ENCODE measurements at places on chromosomes 7 and 10.

- no peak for DNase-seq
Measured at GRCh38 chr10:44936314-44936975, 23.2 kb upstream of the RASSF4 start.

DNA sequence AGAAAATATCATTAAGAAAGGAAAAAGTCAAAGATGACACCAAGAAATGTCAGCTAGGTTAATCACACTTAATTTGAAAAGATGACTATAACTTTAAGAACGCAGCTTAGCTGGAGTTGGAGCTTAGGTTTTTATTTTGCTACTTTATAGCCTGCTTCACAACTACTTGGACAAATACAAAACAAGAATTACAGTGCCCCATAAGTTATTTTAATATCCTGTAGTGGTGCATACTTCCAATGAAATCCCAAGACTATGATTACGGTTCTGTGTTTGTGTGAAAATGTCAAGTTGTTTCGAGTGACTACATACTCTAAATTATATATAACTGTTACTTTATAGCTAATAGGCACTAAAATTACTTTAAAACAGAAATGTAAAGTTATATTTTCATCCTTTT, 244.6 kb upstream of the MGMT start:
- DNase-seq: no peak

GRCh38 chr10:99497343-99498025, 35.3 kb upstream of the NKX2-3 start:
- DNase-seq: no peak

DNA sequence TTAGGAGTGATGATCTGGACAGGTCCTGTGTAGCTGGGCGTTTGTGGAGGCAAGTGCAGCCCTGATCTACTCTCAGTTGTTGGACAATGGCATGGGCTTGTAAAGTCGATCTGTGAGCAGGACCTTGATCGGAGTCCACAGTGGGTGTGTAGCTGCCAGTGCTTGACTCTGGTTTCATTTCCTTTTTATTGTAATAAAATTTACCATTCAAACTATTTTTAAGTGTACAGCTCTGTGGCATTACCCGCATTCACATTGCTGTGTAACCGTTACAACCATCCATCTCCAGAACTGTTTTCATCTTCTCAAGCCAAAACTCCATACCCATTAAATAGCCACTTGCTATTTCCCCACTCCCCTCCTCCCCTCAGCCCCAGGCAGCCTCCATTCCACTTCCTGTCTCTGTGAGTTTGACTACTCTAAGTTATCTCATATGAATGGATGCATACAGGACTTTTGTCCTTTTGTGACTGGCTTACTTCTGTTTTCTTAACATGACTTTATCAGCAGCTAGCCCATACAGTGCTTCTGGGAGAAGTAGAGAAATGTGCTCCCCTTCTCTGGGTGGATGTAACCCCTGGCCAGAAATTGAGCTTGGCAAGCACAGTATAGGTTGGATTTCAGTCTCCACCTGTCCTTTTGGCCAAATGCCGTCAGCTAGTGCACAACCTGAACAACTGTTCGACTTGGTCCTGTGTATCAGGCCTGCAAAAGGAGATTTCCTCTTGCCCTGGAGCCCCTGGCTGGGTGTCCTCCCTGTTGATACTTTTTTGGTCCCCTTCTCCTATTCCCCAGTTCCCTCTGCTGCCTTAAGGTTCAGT, 180.0 kb downstream of the LRMDA start:
- DNase-seq: no peak

DNA sequence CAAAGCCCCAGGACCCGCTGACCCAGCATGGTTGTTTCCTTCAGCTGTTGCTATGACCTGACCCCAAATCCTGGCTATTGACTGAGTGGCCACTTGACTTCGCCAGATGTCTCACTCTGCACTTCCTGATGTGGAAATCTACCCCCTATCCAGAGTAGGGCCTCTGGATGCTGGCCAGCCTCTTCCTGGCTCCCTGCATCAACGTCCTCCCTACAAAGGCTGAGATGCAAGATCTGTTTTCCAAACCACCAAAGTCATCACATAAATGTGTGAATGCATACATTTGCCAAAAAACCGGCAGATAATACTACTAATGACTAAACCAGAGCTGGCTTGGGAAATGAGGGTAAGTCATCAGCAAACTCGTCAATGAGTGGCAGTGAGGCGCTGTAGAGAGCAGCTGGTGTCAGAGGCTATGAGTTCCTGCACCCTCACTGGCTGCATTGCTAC, 70.4 kb downstream of the PYROXD2 start:
- DNase-seq: peak; percentile 88

- DNase-seq: no peak
Measured at GRCh38 chr10:129978322-129978721, 14.2 kb upstream of the EBF3 start.

GRCh38 chr7:1210321-1210978, 22.2 kb upstream of the UNCX start:
- no peak for DNase-seq

DNA sequence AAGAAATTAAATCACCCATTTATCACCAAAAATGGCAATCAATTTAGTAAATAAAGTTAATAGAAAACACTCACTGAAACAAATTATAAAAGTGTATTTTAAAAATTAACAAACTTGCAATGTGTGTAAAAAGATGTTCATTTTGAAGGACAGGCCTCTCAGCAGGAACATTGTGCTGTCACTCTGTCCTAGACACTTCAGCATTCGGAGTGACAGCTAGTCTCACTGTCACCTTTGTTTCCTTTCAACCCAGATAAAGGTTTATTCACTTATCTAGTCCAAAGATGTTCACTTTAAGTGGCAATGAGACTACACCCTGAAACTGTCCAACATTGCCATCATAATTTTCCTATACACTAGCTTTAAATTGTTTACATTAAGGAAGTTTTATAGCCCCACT, 91.9 kb upstream of the PLXDC2 start:
- DNase-seq: no peak
